ENCODE measurements at places on chromosomes 3 and 15.

DNA sequence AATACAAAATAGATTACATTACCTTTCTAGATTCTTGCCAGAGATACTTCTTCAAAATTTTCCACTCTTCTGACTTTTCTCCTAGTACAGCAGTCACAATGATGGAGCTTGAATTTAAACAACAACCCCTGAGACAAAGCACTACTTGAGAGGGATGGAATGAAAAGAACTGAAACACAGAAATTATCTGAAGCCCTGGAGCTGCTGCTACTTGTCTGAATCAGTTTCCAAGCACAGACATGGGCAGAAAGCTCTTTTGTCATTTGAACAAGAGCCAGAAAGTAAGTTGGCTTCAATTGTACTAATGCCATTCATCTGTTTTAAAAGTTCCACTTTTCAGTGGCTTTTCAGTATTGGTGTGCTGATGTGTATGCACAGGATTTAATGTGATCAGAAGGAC, 718.5 kb upstream of the ARPP21 start:
- H3K4me1 ChIP-seq, result no peaks in the 10 kb centered on the region
- no peak overlapping the region for H3K4me3 ChIP-seq
- H3K36me3 ChIP-seq, result no peaks in the 10 kb centered on the region
- no peak for DNase-seq

DNA sequence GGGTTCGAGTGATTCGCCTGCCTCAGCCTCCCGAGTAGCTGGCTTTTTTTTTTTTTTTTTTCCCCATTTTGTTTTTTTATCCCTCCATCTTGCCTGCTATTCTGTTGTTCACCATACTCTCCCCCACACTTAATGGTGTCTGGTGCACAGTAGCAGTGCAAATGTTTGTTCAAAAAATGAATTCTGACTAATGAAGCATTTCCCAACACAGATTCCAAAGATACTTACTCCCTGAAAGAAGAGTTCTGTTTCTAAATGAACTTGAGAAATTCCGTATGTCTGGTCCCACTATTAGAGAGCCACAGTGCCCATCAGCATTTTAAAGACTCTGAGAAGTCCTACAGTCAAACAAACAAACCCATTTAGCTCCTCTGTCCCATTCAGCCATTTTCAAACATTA, 9.5 kb downstream of the EDEM1 start:
- peaks cover 77% of the 10 kb centered on the region for H3K4me1 ChIP-seq
- no peaks in the 10 kb centered on the region for H3K27me3 ChIP-seq
- peaks cover 82% of the 10 kb centered on the region for H3K36me3 ChIP-seq
- peak overlapping the region; percentile 94 for H3K27ac ChIP-seq
- H3K4me3 ChIP-seq, result no peak overlapping the region

DNA sequence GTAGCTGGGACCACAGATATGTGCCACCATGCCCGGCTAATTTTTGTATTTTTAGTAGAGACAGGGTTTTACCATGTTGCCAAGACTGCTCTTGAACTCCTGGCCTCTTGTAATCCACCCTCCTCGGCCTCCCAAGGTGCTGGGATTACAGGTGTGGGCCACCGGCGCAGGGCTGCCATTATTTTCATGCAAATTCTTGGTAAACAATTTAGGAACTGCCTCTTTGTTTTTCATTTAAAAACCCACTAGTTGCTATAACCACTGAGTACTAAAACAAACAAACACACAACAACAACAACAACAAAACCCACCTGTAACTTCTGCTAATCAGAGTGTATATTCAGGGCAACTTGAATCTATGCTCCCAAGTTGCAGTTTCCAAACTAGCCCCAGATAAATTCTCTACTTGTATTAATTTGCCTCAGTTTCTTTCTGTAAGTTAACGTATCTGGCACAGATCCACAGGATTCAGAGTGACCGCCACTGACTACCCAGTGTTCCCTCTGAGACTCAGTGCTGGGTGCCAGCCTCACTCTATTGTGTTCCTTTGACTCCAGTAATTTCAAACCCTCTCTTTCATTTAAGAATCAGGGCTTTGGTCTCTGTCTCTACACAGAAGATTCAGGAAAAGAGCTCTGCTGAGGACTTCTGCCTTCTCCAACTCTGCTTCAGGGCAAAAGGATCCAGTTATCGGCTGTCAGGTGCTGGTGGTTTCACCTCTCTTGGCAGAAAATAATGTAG, 18.6 kb upstream of the ZNF710 start:
- H3K36me3 ChIP-seq, result no peaks in the 10 kb centered on the region
- H3K4me3 ChIP-seq, result no peak overlapping the region
- no peaks in the 10 kb centered on the region for H3K4me1 ChIP-seq
- no peaks in the 10 kb centered on the region for H3K27me3 ChIP-seq

DNA sequence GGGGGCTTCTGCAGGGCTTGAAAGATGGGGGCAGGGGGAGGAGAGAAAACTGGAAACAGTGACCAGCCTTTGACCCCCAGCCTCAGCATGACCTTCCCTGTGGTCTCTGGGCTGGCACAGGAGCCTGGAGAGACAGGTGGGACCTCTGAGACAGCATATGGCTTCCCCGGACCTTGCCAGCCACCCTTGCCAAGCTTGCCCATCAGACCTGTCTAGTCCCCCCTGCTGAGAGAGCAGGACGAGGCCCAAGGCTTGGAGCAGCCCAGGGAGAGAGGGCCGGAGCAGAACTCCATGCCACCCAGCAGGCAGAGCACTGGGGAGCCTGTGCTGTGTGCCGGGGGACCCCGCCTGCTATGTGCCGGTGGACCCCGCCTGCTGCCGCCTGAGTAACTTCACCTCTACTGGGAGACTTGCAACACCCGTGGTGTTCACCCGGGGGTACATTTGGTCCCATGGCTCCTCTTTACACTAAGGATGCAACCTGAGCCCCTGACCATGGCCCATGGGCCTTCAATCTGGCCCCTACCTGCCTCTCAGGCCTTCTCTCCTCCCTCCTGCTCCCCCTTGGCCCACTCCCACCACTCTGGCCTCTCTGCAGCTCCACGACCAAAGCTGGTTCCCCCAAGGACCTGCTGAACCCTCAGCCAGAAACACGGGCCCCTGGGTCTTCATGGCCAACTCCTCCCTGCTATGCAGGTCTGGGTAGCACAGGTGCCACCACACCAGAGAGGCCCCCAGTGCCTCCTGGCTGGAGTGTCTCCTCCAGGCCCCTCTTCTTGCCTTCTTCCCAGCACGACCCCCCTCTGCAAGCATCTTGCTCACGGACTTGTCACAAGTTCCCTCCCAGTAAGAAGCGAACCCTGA, 21.1 kb upstream of the SLC41A3 start:
- no peak overlapping the region for H3K27ac ChIP-seq
- no peaks in the 10 kb centered on the region for H3K4me1 ChIP-seq
- no peaks in the 10 kb centered on the region for H3K27me3 ChIP-seq

DNA sequence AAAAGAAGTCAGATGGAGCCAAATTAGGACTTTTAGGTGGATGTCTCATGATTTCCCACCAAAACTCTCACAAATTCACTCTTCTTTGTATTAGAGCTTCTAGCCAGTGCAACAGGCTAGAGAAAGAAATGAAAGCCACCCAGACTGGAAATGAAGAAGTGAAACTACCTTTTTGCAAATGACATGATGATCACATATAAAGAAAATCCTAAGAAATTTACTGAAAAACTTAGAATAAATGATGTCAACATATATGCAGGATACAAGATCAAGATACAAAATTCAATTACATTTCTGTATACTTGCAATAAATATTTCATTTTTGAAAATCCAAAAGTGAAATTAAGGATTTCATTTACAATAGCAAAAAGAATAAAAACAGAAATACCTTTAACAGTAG, 110.8 kb downstream of the LRIG1 start:
- H3K4me3 ChIP-seq, result no peak overlapping the region
- H3K27ac ChIP-seq, result no peak overlapping the region
- no peak for DNase-seq
- peaks cover 26% of the 10 kb centered on the region for H3K4me1 ChIP-seq
- no peaks in the 10 kb centered on the region for H3K27me3 ChIP-seq

DNA sequence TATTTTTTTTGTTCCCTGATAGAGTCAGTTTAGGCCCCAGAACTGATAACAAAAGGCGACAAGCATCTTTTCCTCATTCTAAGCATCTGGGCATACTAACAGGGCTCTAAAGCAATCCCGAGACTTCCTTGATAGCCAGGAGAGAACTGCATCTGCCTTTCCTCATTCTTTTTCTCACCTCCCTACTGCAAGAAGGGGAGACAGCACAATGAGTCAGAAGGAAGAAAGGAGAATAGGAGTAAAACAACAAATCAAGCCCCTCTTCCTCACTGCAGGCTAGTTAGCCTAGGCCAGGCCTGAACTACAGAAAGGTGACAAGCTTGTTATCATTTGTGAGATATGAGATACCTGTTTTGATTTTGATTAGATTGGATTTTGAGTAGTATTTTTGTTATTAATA, 97.9 kb downstream of the NAALADL2 start:
- H3K27me3 ChIP-seq, result no peaks in the 10 kb centered on the region
- DNase-seq, result no peak
- H3K4me1 ChIP-seq, result no peaks in the 10 kb centered on the region

DNA sequence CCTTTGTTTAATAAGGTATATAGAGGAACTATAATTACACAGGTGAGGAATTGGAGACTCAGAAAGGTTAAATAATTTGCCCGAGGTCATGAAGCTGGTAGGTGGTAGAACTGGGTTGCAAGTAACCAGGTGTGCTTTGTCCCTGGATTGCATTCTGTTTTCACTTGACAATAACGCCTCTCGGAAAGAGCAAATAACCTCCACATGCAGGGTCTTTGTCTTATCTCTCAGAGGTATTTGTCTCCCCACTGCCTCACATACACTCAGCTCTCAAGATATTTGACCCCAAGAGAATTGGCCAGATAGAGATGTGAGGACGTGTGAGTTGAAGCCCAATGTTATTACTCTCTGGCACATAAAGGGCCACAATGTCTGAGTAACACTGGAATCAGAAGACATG, 320.9 kb upstream of the ONECUT1 start:
- no peaks in the 10 kb centered on the region for H3K36me3 ChIP-seq
- no peak for DNase-seq
- no peaks in the 10 kb centered on the region for H3K27me3 ChIP-seq
- H3K4me3 ChIP-seq, result no peak overlapping the region
- H3K4me1 ChIP-seq, result no peaks in the 10 kb centered on the region
